ENCODE measurements at places on chromosomes 4 and X.

GRCh38 chr4:147418226-147418625 lies 62.7 kb upstream of the EDNRA start:
- no peak for DNase-seq

GRCh38 chrX:7614616-7615015 lies 228.4 kb upstream of the VCX start:
- no peak for DNase-seq

GRCh38 chr4:123444290-123444731 lies 47.7 kb downstream of the SPRY1 start:
- DNase-seq: peak; percentile 13

DNA sequence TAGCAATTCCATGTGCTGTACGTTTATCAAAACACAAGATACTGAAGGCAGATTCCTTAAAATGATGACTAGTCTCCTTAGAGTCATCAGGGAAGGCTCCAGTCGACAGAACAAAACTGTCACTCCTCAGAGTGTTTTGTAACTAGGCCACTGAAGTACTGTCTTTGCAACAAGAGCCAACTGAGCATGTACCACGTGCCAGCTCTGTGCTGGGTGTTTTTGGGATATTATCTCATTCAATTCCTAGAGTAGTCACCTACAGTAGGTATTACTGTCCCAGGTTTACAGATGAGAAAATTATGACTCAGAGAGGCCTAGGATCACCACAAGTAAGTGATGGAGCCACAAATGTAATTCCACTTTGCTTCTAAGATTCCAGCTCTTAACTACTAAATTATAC lies 18.3 kb upstream of the NUP54 start:
- DNase-seq: no peak

DNA sequence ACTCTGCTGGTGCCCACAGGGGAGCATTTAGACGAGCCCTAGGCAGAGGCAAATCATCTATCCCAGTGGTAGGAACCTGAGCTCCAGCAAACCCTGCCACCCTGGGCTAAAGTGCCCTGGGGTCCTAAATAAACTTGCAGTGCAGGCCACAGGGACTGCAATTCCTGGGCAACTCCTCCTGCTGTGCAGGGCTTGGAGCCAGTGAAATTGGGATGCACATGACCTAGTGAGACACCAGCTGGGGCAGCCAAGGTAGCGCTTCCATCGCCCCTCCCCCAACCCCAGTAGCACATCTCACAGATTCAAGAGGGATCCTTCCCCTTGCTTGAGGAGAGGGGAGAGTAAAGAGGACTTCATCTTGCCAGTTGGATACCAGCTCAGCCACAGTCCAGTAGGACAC lies 44.1 kb downstream of the CHRNA9 start:
- DNase-seq: no peak

DNA sequence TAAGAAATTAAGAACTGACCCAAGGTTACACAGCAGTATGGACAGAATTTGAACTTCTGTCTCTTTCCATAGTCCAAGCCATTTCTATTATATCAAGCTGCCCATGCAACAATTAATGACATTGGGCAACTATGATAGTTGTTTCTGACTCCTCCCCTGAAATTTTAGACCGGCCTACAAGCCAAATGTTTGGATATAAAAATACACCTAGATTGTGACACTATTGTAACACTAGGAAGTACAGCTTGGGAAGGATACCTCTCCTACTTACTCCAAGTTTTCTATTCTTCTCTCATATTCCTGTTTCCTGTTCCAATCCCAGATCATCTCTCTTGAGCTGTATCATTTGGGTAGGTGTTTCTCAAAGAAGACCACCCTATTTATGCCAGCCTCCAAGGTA lies 43.5 kb downstream of the RCHY1 start:
- no peak for DNase-seq

- DNase-seq: no peak
Measured at GRCh38 chr4:75069493-75070074, 136.7 kb downstream of the PARM1 start.

GRCh38 chrX:140525448-140525847 lies 20.6 kb upstream of the SOX3 start:
- DNase-seq: no peak

DNA sequence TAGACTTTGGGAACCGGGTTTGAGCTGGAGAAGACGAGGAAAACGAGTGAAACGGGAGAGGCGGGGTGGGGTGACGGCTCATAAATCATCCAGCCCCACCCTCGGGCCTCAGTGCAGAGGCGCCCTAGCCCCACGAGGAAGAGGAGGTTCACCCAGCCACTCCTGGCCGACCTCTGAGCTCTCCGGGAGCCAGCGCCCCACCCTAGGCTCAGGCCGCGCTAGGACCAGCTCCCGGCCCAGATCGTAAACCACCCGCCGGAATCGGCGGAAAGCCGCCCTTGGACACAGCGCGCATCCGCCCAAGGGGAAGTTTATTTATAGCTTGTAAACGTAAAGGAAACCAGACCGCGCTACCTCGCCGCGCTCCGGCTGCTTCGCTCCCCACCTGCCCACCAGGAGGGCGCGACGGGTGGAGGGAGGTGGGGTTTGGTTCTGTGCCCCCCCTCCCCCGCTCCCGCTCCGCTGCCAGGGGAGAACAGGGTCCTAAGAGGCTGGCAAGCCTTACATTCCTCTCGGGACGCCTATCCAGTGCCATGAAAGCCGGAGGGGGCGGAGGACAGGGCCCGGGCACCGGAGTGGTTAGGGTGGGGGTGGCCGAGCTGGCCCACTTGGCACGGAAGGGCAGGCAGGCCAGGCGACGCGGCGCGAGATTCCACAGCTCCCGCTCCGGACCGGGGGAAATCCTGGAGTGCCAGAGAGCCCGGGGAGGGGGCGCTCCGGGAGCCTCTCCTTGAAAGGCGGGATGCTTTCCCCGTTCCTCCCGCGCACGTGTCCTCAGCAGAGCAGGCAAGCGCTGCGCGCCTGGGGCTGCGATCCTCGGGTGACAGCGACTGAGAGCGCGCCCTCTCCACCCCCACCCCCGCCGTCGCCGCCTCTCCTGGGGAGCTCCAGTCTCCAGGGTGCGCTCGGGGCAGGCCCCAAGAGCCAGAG lies 84.2 kb downstream of the BCOR start:
- peak; percentile 45 for DNase-seq

- DNase-seq: no peak
Measured at GRCh38 chr4:134043266-134043665, 158.3 kb downstream of the PABPC4L start.

GRCh38 chrX:155148724-155149537 lies 67.3 kb upstream of the VBP1 start:
- DNase-seq: no peak

- DNase-seq: no peak
Measured at GRCh38 chr4:137896221-137896737, 345.9 kb downstream of the SLC7A11 start.

DNA sequence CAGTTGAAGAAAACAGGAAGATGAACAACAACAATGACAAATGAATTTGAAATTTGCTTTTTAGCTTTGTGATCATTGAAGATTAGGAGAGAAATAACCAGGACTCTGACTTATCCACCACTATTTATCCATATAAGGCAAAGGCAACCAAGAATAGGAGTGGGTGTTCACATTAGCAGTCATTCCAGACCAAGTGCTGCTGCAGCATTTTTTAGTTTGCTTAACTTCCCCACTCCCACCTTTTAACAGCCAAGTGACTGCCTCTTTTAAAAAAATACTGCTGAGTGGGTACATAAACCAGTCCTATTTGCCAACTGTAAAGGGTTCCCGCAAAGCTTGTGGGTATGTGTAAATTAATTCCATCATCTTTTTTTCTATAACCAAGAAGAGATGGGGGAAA lies 230.9 kb downstream of the IQCM start:
- no peak for DNase-seq

- peak; percentile 1 for DNase-seq
Measured at GRCh38 chrX:70166601-70167590, 10.4 kb upstream of the DGAT2L6 start.

GRCh38 chrX:138191998-138192397 lies 519.5 kb downstream of the FGF13 start:
- DNase-seq: no peak

DNA sequence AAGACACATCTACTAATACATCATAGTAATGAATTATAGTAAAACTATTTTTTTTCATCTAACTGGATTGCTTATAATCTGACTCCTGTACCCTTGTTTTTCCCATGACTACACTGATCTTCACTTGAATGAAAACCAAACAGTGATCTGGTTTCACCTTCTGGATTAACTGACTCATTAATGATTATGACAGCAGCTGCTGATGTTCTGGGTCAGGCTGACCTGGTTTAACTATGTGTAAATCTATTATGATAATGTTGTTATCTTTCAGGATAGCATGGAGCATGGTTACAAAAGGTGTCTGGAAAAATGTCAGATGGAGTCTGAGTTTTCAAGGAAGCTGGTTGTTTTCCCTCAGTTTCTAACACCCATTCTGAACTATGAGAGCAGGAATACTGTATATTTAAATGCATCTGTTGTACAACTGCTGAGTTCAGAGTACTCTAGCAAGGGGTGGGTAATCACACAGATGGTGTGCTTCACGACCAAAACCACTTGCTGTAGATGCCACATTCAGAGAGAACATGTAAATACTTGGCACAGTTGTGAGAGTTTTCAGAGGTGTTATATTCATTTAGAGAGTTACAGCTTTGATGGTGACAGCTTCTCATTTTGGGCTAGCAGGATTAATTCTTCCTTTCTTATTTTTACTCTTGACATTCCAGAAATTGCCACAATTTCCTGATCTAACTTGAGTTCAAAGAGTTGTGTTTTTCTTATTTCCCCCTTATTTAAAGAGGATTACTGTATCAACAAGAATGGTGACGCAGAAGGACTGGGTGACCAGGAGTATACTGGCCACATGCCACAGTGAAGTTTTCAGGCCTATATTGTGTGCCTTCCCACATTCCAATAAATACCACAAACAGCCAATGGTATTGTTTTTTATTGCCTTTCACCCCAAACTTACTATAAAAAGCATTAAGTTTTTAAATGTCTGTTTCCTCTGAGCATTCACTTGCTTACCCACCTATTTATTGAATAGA lies 249.7 kb upstream of the TET2 start:
- no peak for DNase-seq

DNA sequence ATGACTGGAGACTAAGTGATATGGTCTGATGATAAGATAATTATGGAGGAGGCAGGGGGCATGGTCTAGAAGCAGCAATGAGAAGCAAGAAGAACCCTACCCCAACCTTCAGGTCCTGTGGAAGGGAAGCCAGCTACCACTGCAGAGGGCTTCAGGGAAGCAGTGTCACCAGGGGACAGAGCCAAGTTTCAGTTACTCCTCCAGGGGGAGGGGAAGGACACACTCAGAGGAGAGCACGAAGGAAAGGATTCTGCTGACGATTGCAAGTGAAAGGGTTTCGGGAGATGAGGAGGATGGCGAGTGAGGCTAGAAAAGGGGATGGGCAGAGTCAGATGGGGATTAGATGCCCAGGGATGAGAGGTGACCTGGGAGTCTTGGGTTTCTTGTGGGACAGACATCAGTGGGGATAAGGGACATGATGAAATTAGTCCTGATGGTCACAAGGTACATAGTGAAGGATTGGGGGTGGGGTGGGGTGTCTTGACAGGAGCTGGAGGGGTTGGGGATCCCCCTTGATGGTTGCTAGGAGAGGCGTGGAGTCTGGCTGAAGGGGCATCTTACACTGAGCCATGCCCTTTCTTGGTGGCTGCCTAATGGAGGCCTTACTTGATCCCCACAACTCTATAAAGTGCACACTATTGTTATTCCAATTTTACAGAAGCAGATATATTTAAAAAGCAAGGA lies 45.4 kb downstream of the TIGD4 start:
- no peak for DNase-seq

DNA sequence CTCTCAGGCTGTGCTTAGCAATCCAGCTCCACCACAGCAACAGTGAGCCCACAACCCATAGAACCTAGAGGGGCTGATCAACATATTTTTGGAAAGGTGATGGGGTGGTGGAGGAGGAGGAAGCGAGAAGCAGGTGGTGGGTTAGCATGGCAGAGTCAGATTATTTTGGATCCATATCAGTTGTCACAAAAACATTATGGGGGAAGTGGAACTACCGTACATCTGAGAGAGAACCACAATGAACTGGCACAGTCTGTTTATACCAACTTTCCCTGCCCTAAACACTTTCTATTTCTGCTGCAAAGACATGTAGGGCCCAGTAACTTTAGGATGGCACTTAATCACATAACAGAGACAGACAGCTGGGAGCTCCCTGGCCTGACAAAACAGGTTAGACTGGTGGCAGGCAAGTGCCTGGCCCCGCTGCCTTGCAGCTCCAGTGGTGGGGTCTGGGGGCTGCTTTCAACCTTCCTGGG lies 4.3 kb downstream of the SLC9A7 start:
- DNase-seq: no peak

GRCh38 chr4:47315346-47315745 lies 148.2 kb downstream of the COMMD8 start:
- no peak for DNase-seq

- no peak for DNase-seq
Measured at GRCh38 chr4:827209-828081, 1.5 kb upstream of the CPLX1 start.

- no peak for DNase-seq
Measured at GRCh38 chr4:79920163-79920853, 152.7 kb downstream of the ANTXR2 start.

DNA sequence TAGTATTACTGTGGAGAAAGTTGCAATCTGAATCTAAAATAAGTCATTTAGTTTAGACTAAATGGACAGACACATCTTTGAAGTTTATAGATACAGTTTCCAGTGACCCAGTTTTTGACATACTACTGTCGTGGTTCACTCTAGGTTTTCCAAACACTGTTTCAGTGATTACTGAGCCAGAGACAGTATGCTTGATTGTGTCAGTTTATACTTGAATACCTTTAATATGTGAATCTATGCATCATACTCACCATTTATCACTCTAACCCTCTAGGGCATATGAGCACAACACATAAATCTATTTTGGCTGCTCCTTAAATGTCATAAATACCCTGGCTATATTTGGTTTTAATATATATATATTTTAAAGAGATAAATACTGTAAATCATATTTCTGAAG lies 173.5 kb downstream of the GRID2 start:
- no peak for DNase-seq

- no peak for DNase-seq
Measured at GRCh38 chr4:738781-739280, 33.2 kb downstream of the PCGF3 start.

DNA sequence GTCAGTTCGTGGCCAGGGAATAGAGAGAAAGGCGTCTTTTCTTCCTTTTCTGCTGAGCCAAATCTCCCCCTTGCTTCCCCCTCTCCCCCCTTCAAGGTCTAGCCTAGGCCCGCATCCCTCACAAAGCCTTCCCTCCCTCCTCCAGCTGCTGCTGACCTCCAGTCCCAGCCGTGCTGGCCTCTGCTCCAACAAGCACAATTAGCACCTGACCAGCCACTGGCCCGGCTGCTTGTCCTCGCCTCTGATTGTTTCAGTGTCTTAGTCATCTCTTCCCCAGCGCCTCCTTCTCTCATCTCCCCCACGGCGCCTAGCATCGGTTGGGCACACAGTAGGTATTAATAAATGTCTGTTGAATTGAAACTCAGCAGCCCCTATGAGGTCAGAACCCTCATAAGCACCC lies 4.2 kb downstream of the ELF4 start:
- DNase-seq: no peak

GRCh38 chr4:120723105-120723504 lies 199.4 kb downstream of the PRDM5 start:
- no peak for DNase-seq

Measured in putamen (tissue), 1 donor.